Effector memory CD4-positive, alpha-beta T cell (primary cell): ENCODE measurements at places on chromosomes 13 and 19.

DNA sequence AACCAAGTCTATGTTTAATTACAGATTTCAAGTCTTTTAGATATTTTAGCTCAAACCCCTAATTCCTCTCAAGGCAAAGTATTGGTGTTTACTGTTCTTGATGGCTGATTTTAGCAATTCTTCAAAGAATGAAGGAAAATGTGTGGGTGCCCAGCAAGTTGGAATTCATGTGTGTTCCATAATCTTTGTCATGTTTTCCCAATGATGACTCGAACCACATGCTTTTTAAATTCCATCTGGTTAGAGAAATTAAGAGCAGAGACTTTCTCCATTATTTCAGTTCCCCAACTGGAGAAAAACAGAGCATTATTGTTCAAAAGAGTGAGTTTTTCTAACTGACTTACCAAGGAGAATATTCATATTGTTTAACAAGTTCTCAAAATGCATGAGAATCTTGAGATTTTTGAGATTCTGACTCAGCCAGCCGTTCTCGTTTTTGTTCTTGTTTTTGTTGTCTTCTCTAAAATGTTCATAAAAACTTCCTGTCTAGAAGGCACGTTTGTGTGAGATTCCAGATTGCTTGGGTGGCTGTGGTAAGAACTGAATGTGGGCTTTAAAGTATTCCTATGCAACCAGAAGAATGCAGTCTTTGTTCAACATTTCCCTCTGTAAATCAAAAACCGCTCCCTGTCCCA is 404.7 kb downstream of the IRS2 start:
- no peak for DNase-seq

- DNase-seq = no peak
Observed at GRCh38 chr13:110015253-110015652, 228.9 kb upstream of the IRS2 start.

GRCh38 chr19:43476606-43477005 is 11.2 kb upstream of the LYPD3 start:
- DNase-seq = no peak

DNA sequence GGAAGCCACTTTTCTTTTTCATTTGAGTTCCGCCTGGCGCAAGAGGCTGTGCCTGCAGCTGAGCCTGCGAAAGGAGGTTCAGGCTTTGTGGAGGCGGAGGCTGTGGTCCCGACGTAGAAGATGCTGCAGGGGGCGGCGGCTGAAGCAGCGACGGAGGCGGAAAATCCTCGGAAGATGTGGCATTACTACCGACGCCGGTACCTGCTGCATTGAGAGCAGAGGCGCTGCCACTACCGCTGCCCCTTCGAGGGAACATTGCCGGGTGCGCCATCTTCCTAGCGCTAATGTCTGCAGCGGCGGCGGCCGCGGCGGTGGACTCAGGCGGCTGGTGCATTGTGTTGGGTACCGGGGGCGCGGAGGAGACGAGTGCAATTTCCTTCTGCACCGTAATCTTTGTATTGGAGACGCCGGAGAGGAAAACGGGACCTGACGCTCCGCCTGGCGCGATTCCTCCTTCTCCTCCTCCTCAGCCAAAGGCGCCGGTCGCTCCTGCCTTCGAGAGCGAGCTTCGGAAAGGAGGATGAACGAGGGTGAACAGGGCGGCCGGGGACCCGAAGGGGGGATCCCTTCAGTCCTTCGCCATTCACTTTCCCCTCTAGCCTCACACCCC is at the start of gene TSC22D1:
Gene TSC22D1 (minus strand): TSS at position 590 of the 610 bp plus-strand sequence. CDS start 256 bp downstream, at position 334.
- DNase-seq = peak; percentile 62

- peak; percentile 92 for DNase-seq
Observed at GRCh38 chr13:50124536-50125303, 109.5 kb downstream of the KCNRG start.

DNA sequence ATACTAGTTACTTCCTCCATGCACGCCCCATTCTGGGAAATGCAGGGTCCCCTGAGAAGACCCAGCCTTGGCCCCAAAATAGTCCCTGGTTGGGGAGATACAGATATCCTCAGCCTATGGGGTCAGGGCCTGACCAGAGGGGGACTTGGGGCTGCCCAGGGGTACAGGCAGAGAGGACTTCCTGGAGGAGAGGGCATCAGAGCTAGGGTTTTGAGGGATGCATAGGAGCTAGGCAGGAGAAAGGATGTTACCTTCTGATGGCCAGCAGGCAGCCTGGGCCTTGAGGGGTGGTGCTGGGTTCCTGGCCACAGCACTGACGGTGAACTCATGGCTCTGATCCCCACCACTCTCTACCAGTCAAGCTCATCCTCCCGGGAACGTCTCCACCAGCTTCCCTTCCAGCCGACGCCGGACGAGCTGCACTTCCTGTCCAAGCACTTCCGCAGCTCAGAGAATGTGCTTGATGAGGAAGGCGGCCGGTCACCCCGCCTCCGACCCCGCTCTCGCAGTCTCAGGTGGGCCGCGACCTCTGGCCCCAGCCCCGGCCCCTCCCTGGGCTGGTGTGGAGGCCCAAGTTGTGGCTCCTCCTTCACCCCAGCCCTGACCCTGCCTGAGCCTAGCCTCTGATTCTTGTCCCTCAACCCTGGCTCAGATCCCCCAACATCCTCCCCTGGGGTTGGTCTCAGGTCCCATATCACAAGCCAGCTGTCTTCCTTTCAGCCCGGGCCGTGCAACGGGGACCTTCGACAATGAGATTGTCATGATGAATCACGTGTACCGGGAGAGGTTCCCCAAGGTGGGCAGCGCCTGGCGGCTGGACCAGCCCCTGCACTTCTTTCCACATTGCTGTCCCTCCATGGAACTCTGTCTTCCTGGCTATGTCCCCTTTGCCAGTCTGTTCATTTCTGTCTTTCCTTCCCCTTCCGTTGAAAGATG is 25.6 kb downstream of the MAST3 start:
- DNase-seq = no peak

DNA sequence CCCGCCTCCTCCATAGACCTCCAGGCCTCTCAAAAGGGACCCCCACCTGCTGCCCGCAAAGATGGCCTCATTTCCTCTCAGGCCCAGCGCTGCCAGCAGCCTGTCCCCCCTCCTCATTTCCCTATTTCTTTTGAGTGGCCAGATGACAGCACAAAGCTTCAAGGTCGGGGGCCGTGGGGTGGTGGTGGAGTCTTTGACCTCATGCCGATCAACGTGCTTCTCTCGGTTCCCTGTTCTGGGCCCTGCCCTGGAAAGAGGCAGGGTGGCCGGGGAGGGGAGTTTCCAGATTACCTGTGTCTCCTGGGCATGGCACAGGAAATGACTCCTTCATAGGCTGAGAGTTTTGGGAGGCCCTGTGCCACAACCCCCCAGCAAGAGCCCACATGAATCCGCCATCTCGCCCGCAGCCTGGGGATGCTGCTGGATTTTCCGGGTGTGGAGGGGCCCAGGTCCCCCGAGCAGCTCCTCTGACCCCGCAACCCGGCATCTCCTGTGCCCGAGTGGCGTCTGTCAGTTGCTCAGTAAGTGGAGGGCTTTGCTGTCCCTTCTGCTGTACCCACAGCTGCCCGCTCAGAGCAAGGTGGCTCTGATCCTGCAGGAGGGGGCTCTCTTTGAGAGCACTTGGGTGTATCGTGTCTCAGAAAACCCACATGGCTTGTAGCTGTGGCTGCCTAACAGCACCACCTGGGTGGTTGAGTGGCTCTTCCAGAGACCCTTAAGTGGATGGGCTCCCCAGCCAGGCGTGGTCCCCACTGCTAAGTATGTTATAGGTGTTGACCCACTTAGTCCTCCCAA is 139.4 kb downstream of the SIPA1L3 start:
- no peak for DNase-seq

DNA sequence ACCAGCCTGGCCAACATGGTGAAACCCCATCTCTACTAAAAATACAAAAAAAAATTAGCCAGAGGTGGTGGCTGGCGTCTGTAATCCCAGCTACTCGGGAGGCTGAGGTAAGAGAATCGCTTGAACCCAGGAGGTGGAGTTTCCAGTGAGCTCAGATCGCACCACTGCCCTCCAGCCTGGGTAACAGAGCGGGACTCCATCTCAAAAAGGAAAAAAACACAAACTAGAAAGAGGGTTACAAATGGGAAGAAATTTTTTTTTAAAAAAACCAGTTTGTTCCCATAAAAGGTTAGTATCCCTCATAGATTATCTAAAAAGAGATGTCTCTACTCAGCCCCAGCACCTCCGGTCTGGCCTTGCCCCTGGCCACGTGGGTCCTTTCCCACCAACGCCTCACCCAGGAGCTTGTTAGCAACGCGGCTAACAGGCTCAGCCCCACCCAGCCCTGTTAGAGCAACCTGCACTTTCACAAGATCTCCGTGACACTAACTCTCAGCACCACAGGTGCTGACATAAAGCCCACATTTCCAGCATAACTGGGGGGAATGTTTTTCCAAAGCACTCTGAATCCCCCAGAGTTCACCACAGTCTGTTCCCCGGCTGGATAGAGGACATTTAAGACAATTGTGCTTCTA is 4.3 kb downstream of the DMKN start:
- DNase-seq = no peak

GRCh38 chr19:12692960-12693359 is 3.5 kb downstream of the FBXW9 start:
- no peak for DNase-seq

DNA sequence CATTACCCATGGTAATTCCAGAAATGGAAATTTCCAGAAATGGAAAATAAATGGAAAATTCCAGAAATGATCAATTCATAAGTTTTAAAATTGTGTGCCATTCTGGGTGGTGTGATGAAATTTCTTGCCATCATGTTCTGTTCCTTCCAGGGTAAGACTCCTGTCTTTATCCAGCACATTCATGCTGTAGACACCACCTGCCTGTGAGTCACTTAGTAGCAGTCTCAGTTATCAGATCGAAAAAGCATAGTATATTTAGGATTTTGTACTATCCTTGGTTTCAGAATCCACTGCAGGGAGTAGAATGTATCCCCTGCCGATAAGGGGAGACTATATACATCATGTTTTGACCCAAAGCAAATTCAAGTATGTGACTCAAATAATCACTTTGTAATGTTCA is 26.7 kb upstream of the CSNK1A1L start:
- no peak for DNase-seq
